ENCODE measurements at places on chromosomes 1 and 21. TPM values are rescaled to one million over a fixed set of nuclear protein-coding genes. Genes with fewer than 3 reads are reported as not detected.

DNA sequence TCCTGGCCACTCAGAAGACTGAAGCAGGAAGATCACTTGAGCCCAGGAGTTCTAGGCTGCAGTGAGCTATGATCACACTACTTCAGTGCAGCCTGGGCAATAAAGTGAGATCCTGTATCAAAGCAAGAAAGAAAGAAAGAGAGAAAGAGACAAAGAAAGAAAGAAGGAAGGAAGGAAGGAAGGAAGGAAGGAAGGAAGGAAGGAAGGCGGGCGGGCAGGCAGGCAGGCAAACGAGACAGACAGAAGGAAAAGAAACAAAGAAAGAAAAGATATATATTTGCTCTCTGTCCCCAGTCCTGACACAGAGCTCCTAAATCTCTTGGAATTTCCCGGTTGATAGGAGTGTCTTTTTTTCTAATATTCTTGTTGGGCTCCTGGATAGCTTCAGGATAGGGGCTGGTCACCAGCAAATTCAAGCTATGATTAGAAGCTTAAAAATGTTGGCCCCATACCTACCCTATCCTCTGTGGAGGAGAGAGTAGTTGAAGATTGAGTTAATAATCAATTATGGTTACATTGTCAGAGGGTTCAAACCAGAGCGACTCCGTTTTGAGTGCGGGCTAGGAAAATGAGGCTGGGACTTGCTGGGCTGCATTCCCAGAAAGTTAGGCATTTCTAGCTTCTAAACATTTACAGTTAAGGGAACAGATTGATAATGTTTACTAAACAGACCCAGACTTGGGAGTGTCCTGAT is 3.3 kb upstream of the MIGA1 start:
- DNase-seq = peak; percentile 36

DNA sequence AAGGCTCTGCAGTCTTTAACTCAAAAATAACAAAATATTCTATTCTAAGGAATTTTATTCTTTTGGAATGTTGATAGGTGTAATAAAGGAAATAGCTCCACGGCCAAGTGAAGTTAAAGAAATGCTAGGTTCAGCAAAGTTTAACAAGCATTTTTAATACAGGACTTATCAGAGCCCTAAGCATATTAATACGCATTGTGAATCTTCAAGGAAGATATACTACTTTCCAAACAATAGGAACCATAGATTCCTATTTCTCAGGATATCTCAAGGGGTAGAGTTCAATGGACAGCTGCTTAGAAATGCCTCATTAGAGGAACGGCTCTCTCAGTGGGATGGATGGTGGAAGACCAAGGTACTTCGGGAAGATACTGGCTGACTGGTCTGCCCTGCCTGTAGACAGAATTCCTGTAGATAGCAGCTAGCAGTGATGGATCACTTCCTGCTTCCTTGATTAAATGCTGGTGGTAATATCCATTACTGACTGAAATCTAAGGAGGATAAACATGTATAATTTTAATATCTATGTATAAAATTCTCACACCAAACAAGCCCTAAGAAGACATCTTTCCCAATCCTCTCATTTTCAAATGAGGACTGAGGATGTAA is 8.1 kb upstream of the LRRC8C start:
- DNase-seq = no peak

The PTPRC gene
- 0.20 TPM for total RNA-seq

The AMPD1 gene
- not detected for total RNA-seq

DNA sequence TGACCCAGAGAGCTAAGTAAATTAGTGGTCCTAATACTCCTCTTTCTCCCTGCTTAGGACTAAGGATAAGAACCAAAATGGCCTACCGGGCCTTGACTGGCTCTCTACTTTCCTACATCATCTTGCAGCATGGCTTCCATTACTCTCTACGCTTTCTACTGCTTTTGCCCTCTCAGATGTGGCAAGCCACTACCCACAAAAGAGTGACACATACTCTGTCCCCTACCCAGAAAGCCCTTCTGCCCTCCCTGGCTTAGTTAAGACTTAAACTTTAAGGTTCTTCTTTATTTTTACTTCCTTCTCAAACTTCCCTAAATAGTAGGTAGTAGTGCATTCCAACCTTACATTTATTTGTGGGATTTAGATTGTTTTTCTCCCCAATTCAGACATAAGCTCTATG is 228.1 kb downstream of the TPR start:
- DNase-seq = no peak

The LAMC1 gene
- total RNA-seq = 270 TPM

DNA sequence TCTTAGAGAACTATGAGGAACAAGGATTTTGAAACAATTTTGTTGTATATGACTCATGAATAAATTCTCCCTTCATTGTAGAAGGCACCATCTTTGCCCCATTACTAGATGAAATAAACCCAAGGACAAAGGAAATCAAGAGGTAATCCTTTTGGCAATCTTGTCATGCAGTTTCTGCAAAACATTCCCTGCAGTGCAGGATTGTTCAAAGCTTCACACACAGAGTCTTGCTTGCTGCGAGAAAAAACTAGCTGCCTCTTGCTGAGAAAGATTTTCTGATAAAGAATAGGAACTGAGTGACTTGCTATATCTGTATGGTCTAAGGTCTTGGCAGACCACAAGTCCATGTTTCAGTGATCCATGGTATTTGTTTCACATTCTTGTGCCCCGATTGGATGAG is 657.4 kb upstream of the ADGRL4 start:
- no peak for DNase-seq

GRCh38 chr1:1420654-1421141 is 378 bp downstream of the ANKRD65 start:
- DNase-seq = no peak

- no peak for DNase-seq
Measured at GRCh38 chr1:18176619-18177018, 69.0 kb downstream of the IGSF21 start.

The S100B gene
- total RNA-seq = 1.0 TPM

- peak; percentile 90 for DNase-seq
Measured at GRCh38 chr1:3543076-3544039, 68.0 kb downstream of the MEGF6 start.

- DNase-seq = no peak
Measured at GRCh38 chr1:3423896-3424611, 30.4 kb upstream of the ARHGEF16 start.

- DNase-seq = no peak
Measured at GRCh38 chr1:2290171-2290578, 62.1 kb downstream of the SKI start.

- DNase-seq = no peak
Measured at GRCh38 chr1:170044187-170044586, 30.3 kb downstream of the KIFAP3 start.

The FLG2 gene
- total RNA-seq = not detected
